ENCODE measurements at places on chromosomes 16 and 17. TPM values are rescaled to one million over a fixed set of nuclear protein-coding genes. Genes with fewer than 3 reads are reported as not detected.

DNA sequence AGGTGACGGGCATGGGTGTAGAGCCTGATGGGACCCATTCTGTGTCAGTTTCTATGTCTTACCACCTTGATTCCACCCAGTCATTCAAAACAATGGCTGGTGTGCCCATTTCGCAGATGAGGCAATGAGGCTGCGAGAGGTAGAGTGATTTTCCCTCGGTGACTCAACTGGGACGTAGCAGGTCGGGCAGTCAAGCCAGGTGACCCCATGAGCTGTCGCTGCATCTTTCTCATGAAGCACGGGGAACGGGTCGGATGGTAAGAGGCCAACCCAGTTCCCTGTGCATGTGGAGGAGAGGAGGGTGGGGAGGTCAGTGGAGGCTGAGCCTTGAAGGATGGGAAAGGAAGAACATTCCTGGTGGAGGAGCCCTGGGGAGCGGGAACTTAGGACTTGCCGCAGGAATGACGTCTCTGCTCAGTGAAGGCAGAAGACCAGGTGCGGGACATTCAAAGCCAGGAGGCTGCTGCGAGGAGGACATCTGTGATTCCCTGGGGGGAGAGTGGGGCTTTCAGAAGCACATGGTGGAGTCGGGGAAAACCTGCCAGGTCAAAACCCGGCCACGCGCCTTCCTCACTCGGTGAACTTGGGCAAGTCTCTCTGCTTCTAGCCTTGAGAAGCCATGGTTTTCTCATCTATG is 1.1 kb downstream of the IL21R start:
- no peak for DNase-seq

SNTB2 gene
- 12.2 TPM for total RNA-seq

DNA sequence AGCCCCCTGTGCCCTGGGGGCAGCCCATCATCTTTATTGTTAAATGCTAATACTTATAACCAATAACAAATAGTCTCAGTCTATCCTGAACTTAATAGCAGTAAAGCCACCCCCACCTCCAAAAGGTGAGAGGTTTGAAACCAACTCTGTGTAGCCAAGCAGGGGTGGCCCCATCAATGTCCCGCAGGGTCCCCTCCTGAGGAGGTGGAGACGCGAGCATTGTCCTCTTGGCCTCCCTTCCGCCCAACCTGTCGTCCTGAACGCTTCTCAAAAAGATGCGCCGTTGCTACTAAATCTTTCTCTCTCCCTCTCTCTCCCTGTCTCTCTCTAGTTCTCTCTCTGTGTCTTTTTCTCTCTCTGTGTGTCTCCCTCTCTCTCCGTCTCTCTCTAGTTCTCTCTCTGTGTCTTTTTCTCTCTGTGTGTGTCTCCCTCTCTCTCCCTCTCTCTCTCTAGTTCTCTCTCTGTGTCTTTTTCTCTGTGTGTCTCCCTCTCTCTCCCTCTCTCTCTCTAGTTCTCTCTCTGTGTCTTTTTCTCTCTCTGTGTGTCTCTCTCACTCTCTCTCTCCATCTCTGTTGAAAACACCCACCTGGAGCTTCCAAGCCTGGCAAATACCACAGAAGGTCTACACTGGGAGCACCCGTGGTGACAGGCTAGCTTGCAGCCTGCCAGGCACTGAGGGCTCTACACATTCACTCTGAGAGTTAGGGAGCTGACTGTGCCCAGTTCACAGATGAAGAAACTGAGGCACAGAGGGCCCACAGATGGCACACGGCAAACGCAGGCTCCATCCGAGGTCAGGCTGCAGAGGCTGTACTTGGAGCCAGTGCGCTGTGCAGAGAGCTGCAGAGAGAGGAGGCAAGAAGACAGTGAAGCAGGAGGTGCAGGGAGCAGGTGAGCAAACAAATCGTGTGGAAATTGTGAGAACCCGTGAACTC is 185.9 kb downstream of the C16orf95 start:
- no peak for DNase-seq

DNA sequence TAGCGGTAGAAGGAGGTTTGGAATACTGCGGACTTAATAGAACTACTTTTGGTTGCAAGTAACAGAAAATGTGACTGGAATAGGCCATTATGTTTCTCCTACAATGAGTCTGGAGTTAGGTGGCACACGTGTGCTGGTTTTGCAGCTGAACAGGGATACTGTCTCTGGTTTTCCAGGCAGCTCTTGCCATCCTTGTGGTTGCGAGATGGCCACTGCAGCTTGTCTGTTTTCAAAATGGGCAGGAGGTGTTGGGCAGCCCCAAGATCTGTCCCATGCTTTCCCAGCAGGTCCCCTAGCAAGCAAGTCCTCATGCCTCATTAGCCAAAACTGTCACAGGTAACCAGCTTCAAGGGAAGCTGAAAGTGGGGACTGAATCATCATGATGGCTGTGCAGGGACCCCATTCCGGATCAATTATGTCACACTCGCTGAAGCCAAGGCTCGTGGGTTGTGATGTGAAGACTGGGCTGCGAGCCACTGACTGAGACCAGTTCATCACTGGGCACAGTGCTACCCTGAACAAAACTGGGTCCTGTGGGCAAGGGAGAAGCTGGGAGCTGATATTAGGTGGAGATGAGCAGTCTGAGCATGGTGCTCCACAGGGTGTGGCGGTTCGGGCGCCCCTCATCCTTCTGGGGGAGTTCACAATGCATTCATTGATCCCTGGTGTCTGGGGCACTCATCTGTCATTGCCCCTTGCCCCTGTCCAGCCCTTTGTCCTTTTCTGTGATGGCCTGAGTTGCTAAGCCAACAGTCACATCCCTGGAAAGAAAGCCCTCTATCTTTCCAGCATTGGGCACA is 82.1 kb downstream of the KSR1 start:
- peak; percentile 44 for DNase-seq

GRCh38 chr17:29474297-29474696 is 84.1 kb downstream of the TAOK1 start:
- DNase-seq = no peak

- no peak for DNase-seq
Measured at GRCh38 chr16:85307552-85308364, 195.5 kb upstream of the CIBAR2 start.

DNA sequence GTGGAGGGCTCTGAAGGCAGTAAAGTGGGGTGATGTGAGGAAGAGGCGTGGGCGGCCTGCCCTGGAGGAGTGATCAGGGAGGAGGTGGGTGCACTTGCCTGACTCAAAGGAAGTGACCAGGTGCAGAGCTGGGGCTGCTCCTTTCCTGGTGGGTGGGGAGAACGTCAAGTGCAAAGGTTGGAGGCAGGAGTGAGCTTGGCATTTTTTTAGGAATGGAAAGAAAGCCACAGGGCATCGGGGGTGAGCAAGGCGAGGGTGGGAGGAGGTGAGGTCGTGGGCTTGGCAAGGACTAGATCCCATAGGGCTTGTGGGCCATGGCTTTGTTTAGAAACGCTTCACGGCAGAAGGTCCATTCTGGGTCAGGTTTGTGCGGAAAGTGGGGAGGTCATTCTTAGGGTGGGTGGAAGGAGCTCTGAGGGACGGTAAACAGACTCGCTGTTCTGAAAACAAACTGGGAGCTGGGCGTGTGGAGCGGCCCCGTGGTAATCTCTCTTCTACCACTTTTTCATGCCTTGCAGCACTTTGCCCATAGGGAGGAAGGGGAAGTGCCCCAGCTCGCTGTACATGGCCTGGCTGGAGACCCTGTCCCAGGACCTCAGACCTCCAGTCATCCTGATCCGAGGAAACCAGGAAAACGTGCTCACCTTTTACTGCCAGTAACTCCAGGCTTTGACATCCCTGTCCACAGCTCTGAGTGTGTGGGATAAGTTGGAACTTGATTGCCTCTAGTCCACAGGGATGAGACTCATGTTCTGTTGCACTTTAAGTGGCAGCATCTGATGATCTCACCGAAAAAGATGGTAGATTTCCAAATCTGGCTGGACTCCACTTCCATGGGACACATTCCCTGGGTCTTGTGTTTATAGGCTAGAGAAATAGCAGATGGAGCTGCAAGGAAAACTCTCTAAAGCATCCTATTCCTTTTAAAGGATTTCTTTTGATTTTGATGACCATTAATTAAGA is 18.9 kb upstream of the HERPUD1 start:
- DNase-seq = no peak
